ENCODE measurements at places on chromosomes 3 and 15. TPM values are rescaled to one million over a fixed set of nuclear protein-coding genes. Genes with fewer than 3 reads are reported as not detected.

The GP5 gene
- 0.14 TPM for total RNA-seq

The SCAANT1 gene
- not detected for total RNA-seq

The FAM3D gene
- 0.27 TPM for total RNA-seq

The PCOLCE2 gene
- total RNA-seq, result 1.3 TPM

The CCR2 gene
- not detected for total RNA-seq

Measured in thoracic aorta endothelial cell (primary cell).